ENCODE measurements at places on chromosomes 1 and 21.

DNA sequence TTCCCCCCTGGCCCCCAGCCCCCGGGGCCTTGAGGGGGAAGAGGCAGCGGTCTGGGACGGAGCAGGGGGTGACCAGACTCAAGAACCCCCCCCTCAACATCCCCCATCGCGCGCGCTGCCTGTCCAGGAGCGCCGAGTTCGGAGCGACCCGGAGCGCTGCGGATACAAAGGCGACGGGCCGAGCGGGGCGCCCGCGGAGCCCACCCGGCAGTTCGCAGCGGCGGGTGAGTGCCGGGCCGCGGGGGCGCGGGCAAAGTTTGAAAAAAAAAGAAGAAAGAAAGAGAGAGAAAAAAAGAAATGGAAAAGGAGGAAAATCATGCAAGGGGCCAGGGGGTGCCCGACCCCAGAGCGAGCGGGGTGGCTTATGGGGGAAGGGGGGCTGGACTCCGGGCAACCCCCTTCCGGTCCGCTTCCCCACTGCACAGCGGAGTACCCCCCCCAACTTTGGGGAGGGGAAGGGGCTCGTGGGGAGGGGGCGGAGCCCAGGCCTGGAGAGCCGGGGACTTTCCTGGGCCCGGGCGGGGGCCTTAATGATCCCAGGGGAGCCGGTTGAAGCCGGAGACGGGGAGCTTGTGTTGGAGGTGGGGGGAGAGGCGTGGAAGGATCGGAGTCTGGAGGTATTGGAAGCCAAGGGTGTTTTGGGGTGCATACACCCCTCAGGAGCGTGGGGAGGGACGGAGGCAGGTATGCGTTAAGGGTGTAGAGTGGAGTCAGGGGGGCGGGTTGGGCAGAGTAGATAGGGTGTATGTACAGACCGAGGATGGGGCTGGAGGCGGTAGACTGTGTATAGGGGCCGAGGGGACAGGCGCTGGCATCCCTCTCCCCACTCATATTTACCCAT is 502 bp downstream of the VANGL2 start:
- DNase-seq = no peak

DNA sequence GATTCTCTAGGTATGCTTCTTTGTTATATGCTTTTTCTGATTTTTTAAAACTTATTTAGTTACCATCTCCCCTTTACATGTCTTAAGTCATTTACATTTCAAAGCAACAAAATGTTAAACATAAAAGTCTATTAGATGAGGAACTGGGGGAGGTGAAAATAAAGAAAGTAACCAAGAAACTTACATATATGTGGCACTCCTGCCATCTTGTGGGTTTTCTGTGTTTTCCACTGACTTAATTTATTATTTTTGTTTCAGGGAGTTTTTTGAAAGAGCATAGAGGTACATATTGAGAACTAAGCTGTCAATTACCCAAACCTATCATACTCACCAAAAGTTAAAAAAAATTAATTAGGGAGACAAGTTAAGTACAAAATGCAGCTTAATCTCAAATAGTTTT is 1531.1 kb downstream of the MRPL39 start:
- no peak for DNase-seq

GRCh38 chr21:29748391-29749167 is 191.2 kb downstream of the GRIK1 start:
- DNase-seq = no peak

- no peak for DNase-seq
Measured at GRCh38 chr1:198923993-198924392, 285.2 kb downstream of the PTPRC start.

GRCh38 chr21:16388911-16389560 is 659.3 kb downstream of the USP25 start:
- no peak for DNase-seq
